ENCODE measurements at places on chromosomes 2 and 18.

GRCh38 chr18:8232791-8233190 lies 376.4 kb upstream of the RAB12 start:
- no peak for DNase-seq

DNA sequence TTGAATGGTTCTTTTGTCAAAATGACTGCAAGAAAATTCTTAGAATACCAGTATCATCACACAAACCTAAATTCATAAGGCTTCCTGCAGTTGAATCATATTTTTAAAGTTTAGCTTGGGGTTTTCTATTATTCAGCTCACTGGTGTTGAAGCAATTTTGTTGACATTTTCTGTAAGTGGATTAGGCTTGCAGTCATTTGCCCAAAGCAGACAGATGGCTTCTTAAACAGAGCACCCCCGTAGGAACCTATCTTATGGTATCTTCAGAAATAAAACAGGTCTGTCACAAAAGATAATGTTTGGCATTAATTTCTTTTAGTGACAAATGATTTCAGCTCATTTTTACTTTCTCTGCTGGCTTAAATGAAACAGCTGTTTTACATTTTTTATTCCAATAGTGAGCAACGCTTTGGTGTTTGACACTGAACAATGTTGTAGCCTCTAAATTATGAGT lies 331.1 kb downstream of the PLCL1 start:
- no peak for DNase-seq

DNA sequence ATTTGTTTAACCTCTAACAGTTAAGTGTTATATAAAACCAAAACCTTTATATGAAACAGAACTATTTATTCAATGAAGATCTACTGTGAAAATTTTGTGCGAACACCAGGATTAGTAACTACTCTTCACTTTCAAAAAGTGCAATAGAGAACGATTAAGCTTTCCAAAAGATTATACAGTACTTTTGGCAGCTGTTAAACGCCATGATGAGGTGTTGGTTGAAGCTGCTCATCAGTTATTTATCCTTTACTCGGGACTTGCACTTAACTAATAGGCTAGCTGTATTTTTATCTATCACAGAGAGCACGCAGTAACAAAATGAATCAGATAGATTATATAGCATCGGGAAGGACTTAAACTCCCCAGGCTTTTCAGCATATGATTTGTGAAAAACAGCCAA lies 113.6 kb downstream of the GCA start:
- DNase-seq = no peak

DNA sequence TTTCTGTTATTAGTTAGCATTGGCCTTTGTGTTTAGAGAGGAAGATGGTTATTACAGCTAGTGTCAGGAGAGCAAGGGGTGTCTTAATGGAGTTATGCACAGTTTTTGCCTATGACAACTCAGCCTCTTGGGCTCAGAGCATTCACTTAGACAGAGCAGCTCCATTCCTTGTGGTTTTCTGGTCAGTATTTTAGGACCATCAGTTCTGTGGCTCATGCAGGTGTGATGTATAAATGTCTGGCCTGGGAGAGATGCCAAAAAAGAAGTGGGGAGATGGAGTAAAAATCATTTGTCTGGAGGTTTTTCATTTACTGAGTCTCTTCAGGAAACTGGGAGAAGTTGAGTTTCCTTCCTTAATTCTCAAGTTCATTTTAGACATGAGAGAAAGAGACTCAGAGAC lies 79.7 kb downstream of the PRKCE start:
- no peak for DNase-seq

- no peak for DNase-seq
Measured at GRCh38 chr2:6978991-6979390, 61.8 kb downstream of the RNF144A start.

GRCh38 chr2:46305767-46306166 lies 8.6 kb downstream of the EPAS1 start:
- no peak for DNase-seq

DNA sequence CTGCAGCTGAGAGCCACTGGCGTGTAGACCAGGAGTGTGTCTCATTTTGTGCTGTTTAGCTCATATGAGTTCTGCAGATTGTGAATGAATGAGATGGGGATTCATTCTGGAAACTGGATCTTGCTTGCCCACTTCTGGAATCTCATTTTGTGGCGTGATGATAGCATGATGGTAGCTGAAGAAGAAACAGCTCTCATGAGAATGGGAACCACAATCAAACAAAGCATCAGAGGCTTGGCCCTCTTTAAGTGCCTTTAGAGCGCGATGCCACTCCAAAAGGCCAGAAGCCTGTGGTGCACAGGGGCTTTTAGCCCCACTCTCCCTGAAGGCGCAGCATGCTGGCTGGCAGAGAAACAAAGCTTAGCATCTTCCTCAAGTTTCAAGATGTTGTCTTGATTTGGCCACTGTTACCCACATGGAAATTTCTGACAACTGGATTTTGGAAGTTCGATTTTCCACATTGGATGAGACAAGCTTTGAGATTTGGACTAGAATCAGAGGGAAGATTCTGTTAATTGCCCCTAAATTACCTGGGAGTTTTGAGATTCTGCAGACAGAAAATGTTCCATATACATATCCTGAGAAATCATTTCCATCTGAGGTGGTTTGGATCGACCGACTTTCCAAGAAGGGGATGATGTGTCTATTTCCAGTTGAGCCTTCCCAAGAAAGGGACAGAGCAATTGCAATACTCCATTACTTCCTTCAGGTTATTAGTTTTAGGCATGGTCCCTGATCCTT lies 234.5 kb downstream of the VAPA start:
- no peak for DNase-seq

All from NCI-H2081 treated with DMSO at 0.1 percent for 48 hours (cell line).